Activated CD4-positive, alpha-beta T cell treated with anti-CD3 and anti-CD28 coated beads for 1 hour (primary cell): ENCODE measurements at places on chromosomes 11 and 22.

- no peak for DNase-seq
These were observed 424 bp upstream of the ADORA2A start for GRCh38 chr22:24426851-24427499.

DNA sequence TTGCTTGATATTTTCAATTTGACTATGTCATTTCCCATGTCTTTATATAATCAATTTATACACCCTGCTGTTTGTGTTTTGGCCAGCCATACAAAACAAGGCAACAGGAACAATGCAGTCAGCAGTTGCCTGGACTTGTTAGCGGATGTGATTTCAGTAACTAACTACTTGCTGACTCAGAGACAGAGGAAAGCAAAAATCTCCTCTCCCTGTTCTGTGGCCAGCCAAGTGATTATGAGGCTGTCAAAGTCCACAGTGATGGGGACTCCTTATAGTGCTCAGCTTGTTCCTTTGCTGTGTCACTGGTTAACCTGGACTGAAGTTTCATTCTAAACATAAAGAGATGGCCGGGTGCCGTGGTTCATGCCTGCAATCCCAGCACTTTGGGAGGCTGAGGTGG lies 32.6 kb upstream of the APLP2 start:
- DNase-seq, result no peak

DNA sequence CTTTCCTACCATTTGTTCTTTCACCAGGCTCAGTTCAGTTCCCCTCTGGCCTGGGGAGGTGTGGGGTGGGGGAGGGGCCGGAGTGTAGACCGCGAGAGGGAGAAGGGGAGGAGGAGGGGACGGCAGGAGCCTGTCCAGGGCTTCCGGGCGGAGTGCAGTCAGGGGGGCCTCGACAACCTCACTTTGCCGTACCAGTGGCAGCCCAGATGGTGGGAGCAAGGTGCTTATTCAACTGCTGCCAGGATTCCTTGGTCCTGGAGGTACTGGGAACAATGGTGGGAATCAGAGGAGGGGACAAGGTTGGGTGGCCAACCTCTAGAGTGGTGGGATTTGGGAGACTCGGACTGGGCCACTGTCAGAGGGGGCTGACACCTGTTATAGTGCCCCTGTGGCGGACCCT lies 1.2 kb downstream of the BACE1 start:
- no peak for DNase-seq

GRCh38 chr11:114060392-114061047 lies 1.0 kb downstream of the ZBTB16 start:
- DNase-seq, result no peak
